ENCODE measurements at places on chromosomes 5 and 9.
A peak's percentile ranks its signal among the peaks of the same experiment; 100 is the strongest.

GRCh38 chr5:132220491-132220890, 7.2 kb downstream of the P4HA2 start:
- DNase-seq: no peak

DNA sequence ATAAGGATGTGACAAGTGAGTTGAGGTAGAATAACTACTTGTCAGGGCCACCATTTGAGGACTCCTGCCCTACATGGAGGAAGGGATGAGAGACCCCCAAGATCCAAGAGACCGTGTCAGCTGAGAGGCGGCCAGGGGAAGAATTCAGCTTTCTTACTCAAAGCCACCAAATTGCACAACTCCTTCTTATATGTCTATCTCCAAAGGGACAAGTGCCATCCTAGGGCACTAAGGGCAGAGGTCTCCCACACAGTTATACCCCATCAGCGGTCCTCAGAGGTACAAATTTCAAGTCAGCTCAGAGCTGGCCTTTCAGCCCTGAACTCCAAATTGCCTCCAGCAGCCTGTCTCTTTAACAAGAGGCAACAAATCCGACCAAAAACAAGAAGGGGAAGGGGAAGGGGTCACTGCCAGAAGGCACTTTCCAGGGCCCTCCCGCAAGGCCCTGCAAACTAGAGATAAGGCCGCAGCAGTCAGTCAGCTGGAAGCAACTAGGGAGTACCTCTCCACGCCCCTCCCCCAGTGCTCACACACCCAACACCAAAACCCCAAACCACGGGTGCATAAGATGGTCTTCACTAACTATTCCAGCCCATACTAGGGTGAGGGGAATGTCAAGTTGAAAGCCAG, 6.1 kb upstream of the STOML2 start:
- no peak for DNase-seq

- DNase-seq: no peak
Measured at GRCh38 chr5:76393035-76393680, 9.9 kb upstream of the IQGAP2 start.

- no peak for DNase-seq
Measured at GRCh38 chr5:15440434-15440833, 59.5 kb upstream of the FBXL7 start.

DNA sequence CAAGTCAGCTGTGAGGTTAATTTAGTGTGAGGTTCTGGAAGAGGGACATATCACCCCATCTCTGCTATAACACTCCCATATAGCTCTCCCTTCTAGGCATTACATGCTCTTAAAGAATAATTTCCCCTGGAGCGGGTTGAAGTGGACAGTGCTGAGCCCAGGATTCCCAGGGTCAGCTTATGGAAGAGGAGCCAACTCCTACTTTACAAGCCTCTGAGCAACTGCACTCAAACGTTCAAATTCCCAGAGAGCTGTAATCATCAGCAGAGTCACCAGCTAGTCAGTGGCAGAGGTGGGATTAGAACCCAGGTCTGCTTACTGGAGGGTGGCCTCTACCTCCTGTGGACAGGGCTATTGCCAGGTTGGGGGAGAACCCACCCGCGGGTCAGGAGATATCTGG, 1.4 kb downstream of the NEURL1B start:
- no peak for DNase-seq

DNA sequence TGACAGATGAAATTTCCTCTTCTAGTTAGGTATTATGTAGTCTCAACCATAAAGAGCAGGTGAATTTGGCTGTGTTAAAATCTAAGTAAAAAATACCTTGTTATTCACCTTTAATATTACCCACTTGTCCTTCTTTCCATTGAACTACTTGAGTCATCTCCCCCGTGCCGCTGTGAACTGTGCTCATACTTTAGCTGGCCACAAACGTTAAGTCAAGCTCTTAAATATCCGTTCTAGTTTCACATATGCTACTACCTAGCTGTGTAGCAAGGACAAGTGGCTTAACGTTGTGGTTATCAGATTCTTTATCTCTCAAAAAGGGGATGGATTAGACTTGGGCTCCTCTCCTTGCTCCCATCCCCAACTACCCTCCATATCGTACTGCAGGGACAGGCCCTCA, 110.4 kb downstream of the EFNA5 start:
- no peak for DNase-seq

- DNase-seq: no peak
Measured at GRCh38 chr5:80555099-80555498, 15.0 kb downstream of the ANKRD34B start.

DNA sequence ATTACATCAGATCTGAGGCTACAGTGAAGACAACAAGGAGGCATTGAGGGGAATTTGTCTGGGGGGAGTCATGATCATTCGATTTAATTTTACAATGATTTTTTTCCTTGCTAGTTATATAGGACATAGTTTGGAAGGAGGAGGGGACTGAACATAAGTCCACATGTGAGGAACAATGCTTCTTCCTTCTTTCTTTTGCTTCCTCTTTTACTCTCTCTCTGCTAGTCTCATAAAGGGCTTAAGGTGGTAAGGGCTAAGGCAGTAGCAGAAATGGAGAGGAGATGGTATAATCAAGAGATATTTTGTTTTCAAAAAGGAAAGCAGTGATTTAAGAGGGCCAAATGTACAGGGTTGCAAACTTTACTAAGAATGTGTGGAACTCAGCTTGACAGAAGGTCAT, 64.3 kb downstream of the GRIN3A start:
- DNase-seq: no peak

GRCh38 chr5:31100047-31100575, 93.4 kb upstream of the CDH6 start:
- DNase-seq: no peak

DNA sequence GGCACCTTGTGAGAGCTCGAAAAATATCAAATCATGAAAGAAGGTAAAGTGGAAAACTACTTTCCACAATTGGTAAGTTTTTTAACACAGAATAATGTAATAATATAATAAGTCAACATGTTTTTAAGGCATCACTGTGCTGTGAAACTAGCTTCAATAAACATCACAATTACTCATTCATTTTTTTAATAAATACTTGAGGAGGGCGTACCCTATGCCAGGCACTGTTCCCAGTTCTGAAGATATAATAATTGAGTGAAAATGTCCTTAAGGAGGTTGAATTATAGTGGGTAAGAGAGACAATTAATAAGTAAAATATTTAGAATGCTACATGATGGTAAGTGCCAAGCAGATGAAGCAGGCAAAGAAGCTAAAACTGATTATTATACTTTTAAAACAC, 381.4 kb downstream of the ELAVL2 start:
- DNase-seq: no peak

- DNase-seq: peak; percentile 78
Measured at GRCh38 chr9:36102742-36103495, 33.6 kb upstream of the GLIPR2 start.

DNA sequence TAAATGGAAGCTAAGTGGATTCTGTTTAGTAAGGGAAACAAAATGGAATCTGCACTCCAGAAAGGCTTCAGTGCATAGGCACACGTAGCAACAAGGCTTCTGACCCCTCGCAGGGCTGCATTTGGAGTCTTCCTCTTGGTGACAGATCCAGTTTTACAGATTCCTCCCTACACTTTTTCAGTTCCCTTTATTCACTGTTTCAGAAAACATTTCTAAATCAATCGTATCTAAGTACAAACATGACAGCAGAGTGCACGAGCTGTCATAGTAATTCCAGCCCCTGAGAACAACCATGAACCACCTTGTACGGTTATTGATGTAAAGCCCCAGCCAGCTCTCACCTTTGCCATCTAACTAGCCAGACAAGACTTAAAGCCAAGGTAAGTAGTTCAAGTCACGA, 491.6 kb downstream of the SEMA5A start:
- DNase-seq: no peak

DNA sequence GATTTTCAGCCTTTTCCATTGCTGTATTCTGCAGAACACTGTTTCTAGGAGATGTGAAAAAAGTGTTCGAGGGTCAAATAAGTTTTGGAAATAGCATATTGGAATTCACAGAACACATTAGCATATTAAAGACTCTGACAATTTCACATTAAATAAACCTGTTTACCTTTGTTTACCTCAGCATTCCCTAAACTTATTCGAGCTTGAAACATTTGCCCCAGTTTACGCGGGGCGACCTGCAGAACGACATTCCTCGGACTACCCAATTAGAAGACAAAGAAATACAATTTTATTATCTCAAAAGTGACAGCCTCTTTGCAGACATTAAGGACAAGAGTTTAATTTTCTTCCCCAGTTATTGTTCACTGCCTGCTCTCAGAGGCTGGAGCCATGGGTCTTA, 110.3 kb upstream of the NFIB start:
- DNase-seq: no peak

GRCh38 chr9:131046581-131047202, 37.7 kb downstream of the LAMC3 start:
- peak; percentile 36 for DNase-seq

GRCh38 chr5:76818844-76819831, at the start of gene F2RL1:
F2RL1 (plus strand) TSS chr5:76819030; CDS start chr5:76819183, 153 bp downstream.
- no peak for DNase-seq

GRCh38 chr5:132418881-132419280, 49.4 kb downstream of the SLC22A5 start:
- DNase-seq: no peak

DNA sequence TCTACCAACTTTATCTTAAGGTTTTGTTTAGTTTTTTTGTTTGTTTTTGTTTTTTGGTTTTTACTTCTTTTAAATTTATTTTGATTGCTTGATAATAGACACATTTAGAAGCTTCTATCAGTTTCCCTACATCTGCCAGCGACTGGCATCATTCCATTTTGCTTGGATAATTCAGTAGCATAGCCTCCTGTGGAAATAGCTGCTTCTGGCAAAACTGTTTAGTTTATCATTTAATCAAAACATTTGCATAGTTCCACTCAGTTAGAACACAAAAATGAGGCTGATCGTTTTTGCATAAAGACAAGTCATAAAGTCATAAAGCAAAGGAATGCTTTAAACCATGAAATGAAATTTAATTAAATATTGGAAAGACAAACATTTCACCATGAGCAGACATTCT, 133.7 kb upstream of the NFIL3 start:
- DNase-seq: no peak

DNA sequence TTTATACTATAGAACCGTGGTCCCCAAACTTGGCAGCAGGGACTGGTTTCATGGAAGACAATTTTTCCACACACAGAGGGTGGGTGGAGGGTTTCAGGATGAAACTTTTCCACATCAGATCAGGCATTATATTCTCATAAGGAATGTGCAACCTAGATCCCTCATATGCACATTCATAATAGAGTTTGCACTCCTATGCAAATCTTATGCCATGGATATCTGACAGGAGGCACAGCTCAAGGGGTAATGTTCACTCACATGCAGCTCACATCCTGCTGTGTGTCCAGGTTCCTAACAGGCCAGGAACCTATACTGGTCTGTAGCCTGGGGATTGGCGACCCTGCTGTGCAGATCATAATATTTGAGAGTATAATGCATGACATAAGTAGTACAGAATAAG, 1802.2 kb upstream of the ACO1 start:
- DNase-seq: no peak

DNA sequence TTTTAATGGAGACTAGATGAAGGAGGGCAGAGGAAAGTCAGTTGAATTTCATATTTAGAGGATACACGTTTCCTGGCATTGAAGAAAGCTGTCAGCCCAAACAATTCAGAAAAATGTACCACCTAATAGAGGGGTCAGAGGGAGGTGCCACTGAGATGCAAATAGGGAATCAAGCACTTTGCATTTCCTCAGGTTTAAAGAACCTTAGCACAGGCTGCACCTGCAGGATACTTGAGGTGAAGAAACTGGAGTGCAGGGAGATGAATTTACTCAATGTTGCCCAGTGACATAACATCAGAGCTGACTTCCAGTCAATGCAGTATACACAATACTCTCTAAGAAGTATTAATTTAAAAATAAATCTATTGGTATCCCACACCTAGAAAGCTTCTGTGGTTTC, 67.0 kb upstream of the MAST4 start:
- DNase-seq: no peak

GRCh38 chr5:17434982-17435381, 63.0 kb upstream of the TAF11L2 start:
- no peak for DNase-seq

- DNase-seq: no peak
Measured at GRCh38 chr5:96816991-96817390, 9.2 kb upstream of the ERAP1 start.

GRCh38 chr9:136534366-136534765, 11.5 kb downstream of the NOTCH1 start:
- DNase-seq: no peak

- no peak for DNase-seq
Measured at GRCh38 chr5:74665816-74666215, 19.2 kb upstream of the HEXB start.

- no peak for DNase-seq
Measured at GRCh38 chr5:60056191-60056590, 162.7 kb upstream of the PDE4D start.

- no peak for DNase-seq
Measured at GRCh38 chr5:67636091-67636490, 439.5 kb upstream of the CD180 start.

DNA sequence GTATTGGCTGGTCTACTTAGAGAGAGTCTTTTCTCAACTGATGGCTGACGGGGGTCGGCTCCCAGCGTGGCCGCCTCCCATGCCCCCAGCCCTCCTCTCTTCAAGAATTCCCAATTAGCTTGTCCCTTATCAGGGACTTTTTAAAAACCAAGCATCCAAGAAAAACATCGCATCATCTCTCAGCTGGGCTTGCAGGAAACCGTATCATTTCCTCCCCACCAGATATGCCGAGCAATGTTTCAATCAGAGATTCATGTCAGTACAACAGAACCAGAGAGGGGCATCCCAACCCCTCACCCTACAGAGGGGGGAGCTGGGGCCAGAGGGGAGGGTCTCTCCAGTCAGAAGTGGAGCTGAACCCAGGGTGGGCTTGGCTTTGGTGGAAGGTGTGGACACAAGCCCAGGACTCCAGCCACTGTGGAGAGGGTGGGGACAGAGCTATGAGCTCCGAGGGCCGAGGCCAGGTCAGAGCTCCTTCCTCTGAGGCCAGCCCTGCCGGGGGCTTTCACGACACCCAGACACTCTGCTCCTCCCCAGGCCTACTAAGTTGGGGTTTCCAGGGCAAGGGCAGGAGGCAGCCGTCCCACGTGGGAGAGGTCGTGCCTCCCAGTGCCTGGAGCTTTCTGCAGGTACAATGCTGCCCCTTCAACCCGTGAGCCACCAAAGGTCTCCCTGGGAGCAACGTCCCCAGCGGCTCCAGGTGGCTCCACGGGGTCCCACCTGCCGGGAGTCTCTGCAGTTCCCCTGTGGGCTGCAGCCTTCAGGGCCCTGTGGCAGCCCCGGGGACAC, 39.0 kb upstream of the TMEM250 start:
- no peak for DNase-seq

GRCh38 chr5:6326776-6327175, 51.6 kb downstream of the MED10 start:
- DNase-seq: no peak

DNA sequence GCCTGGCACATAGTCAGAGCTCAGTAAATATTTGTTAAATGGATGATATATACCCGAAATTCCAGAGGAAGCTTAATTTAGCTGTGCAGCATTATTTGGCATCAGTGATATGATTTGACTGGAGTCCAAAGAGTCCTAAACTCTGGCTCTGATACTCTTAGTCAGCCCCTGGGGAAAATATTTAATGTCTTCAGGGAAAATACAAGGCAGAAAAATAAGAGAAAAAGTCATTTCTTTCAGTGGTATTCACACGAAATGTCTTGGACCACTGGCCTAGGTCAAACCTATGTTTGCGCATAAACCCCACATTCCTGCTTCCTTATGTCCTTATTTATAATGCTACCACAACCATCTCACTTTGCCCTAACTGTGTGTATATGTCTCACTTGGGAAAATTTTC, 23.8 kb downstream of the GLRA1 start:
- no peak for DNase-seq
